ENCODE measurements at places on chromosomes 6 and 20.

DNA sequence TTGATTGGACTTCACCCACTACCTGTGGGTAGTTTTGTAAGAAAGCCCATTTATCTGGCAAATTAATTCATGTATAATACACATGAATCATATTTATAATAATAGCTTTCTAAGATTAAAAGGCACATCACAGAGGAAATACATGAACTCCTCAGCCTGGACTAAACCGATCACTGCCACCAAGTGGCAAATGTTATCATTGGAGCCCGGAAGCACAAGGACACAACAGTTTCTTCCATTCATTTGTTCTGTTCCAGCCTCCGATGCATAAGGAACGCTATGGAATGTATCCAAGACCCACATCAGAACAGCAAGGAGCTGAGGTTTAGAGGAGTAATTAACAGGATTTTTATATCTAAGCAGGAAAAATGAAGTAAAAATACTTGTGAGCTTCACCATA is 13.9 kb upstream of the IPCEF1 start:
- DNase-seq, result no peak

- no peak for DNase-seq
Measured at GRCh38 chr6:47170617-47170947, 128.4 kb upstream of the ADGRF1 start.

GRCh38 chr6:22043284-22043962 is 253.4 kb downstream of the PRL start:
- no peak for DNase-seq

GRCh38 chr6:122063076-122063475 is 336.4 kb upstream of the HSF2 start:
- DNase-seq, result no peak

DNA sequence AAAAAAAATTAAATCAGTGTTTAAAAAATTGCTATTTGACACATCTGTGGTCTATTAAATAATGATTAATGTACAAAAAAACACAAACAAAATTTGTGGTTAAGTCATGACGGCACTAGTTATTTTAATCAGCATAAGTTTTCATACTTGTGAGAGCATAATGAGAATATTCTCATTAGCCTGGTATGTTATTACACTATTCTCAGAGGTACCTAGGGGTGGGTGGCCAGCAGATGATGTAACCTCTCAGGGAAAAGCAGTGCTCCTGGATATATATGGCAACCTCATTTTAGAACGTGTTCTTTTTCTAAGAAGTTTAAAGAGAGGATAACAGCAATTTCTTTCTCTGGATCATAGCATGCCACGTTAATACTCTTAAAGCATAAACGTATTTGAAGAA is 109.2 kb downstream of the GJA1 start:
- no peak for DNase-seq

- DNase-seq, result no peak
Measured at GRCh38 chr6:31558631-31559500, 11.5 kb downstream of the NFKBIL1 start.

DNA sequence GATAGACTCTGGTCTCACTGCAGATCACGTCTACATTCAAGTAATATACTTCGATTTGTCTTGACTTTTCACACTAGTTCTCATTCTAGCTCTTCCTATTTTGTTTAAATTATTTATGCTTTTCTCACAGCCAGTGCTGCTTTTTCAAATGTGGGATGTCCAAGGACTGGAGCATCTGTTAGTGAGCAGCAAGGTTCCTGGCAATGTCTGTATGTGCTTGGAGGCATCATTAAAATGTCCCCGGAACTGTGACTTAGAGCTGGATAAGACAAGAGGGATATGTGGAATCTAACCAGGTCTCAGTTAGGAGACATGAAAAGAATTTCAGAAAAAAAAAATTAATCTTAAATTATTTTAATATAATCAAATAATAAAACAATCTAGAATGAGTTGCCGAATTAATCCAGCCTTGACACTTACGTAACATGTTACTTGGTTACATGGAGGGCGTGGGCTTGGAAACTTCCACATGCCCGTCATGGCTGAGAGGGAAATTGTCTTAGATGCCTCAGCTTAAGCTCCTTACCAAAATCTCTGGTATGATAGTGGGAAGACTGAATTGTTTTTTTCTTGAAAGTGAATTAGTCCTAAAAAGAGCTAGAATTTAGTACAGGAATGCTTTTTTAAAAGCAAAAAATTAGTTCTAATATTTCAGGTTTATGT is 21.4 kb upstream of the CARMIL1 start:
- no peak for DNase-seq

- no peak for DNase-seq
Measured at GRCh38 chr20:62898970-62899632, 27.2 kb downstream of the DIDO1 start.

DNA sequence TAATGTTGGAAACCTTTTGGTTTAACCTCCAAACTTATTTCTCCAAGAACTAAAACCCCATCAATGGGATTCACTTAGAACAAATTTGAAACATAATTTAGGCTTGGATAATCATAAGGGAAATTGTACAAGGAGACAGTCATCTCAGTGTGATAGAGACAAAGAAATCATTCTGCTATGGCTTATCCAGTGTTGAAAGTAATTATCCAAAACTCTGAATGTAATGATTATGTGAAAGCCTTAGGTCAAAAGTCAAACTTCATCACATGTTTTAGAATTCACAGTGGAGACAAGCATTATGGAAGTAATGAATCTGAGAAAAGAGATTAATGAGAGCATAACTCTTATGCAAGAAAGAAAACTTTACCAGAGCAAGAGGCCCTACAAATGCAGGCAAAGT is 20.0 kb downstream of the MC3R start:
- DNase-seq, result no peak

DNA sequence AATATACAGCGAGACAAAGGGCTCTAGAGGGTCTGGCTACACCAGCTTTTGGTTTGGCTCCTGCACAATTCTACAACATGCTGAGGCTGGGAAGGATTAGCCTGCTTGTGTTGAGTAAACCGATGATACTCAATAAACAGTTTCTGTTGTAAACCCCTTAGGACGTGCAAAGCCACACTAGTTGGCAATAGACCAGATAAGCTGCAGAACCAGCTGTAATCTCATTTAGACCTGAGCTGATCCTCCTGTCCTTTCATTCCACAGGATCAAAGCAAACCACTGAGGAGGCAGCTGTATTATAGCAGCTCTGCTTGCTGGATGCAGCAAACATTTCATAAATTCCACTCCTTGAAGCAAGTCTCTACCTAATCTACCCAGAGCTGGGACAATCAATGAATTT is 79.7 kb downstream of the MMS22L start:
- no peak for DNase-seq

GRCh38 chr20:56636716-56637115 is 7.6 kb downstream of the TFAP2C start:
- no peak for DNase-seq

DNA sequence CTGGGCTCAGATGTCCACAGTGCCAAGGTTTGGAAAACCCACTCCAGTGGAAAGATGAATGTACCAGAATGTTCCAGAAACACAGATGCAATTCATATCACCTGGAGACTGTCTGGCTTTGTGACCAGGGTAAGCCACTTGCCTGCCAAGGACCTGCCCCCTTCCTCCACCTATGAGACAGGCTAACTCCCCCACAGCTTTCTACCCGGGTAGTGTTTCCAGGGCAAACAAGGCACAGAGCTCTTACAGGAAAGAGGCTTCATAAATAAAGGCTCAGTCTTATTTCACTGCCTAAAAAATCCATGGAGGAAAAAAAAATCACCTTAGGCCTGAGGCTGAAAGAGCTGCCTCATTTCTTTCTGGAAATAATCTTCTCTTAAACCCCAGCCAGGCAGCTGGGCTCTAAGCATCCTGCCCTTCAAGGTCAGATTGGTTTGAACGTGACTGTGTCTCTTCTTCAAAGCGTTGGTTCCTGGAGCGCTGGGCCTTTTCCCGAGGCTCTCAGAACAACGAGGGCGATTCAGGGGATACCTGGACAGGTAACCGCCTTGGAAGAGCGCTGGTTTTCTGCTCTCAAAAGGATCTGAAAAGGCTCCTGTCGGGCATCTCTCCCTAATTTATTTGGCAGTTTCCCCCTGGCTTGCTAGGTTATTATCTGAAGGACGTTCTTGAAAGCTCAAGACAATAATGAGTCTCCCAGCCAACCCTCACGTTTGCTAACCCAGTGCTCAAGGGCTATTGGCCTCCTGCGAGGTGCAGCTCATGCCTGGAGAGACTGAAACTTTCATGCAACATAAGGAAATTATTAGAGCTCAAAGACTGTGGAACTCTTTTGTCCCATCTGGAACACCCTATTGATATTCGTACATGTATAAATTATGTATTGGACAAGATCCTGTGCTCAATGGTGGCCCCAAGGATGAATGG is 199.2 kb upstream of the PMEPA1 start:
- DNase-seq, result no peak

- DNase-seq, result no peak
Measured at GRCh38 chr6:53795702-53796450, 1.1 kb downstream of the LRRC1 start.

DNA sequence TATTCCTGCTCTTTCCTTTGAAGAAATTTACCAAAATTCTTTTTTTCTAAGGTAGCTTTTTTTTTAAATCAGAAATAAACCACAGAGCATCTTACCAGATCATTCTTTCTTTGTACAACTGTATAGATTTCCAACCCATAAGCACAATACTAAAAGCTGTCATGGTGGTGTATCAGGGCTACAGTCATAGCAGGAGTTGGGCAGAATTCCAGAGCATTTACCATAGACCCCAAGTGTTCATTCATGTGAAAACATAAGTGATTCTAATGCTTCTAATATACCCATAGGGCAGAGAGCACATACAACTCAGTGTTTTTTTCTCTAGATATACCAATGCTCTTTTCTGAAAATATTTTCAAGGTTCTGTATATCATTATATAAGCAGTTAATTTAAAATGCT is 392.5 kb downstream of the FRK start:
- no peak for DNase-seq

DNA sequence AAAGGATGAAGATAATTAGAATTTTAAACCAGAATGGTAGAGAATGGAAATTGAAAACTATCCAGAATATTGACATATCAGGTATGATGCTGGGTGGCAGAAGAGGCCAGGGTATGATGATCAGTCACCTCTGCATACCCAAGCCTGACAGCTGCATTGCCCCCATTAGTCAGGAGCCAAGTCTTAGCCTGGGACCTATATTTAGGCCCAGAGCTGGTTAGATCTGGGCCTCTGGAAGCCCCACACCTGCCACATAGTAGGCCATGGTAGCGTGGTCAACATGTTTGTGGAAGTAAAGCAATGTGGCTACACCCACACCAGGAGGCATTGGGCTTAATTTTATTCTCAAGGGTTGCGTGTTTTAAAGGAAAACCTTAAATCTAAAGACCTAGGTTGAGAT is 32.1 kb upstream of the CALHM6 start:
- no peak for DNase-seq

GRCh38 chr6:158323561-158323958 is 11.3 kb downstream of the TULP4 start:
- DNase-seq, result no peak

GRCh38 chr6:79673947-79674346 is 42.8 kb downstream of the SH3BGRL2 start:
- no peak for DNase-seq

DNA sequence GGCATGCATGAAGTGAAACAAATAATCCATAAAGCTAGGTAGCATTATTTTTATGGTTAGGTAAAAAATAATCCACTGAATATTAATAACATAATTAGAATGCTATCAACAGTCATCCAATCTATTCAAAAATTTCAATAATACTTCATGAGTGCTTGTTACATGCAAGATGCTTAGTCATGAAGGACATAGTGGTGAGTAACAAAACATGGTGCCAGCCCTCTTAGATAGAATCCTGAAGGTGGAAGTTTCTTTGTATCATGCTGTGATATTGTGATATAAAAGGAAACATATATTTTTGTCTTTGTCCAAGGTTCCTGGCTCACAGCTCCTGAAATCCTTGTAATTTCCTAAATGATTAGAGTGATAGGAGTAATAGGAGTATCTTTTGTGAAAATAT is 14.9 kb downstream of the RCAN2 start:
- no peak for DNase-seq

DNA sequence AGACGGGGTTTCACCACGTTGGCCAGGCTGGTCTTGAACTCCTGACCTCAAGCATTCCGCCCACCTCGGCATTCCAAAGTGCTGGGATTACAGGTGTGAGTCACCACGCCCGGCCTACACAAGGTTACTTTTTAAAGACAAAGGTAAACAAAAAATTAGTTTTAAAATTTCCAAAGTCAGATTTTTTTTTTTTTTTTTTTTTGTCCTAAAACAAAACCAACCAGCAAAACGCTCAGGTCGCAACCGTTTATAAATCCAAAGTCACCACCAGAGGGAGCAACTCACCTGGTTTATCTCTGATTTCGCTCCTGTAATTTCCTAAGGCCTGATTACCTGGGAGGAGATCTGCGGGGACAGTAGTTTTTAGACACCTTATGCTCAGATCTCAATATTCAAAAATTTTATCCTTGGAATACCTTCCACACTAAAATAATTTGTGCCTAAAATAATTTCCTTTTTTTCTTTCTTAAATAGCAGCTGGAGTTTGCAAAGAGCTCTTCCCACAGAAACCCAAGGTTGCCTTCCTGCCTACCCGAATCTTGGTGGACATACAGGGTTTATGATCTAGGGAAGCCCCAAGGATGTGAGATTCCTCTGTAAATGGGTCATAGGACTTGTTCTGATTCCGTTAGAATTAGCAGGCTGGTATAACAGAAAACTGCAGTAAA is 19.8 kb upstream of the TREM1 start:
- DNase-seq, result no peak

DNA sequence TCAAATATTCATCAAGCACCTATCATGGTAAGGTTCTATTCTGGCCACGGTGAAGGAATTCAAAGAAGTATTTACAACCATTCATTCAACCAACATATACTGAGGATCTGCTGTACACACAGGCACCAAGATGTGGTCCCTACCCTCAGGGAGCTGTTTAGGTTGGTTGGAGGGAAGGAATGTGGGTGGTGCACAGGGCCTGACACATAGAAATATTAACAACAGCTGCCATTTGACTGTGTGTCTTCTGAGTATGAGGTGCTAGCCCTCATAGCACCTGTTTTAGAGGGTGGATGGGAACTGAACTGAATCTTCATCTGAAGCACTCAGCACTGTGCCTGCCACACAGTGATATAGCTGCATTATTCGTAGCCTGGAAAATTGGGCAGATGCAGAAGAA is 7.3 kb downstream of the SNPH start:
- DNase-seq, result no peak

GRCh38 chr20:25486377-25486776 is 78.9 kb downstream of the GINS1 start:
- DNase-seq, result no peak

GRCh38 chr6:13946506-13946905 is 21.8 kb downstream of the RNF182 start:
- DNase-seq, result no peak

GRCh38 chr6:151088599-151088935 is 151.2 kb upstream of the AKAP12 start:
- DNase-seq, result no peak
